ENCODE measurements at places on chromosomes 12 and 14. TPM values are rescaled to one million over a fixed set of nuclear protein-coding genes. Genes with fewer than 3 reads are reported as not detected.

GRCh38 chr14:54637270-54638134, 70.6 kb downstream of the SAMD4A start:
- no peak overlapping the region for H3K27ac ChIP-seq
- peaks cover 6% of the 10 kb centered on the region for H3K4me1 ChIP-seq
- H3K27me3 ChIP-seq, result no peaks in the 10 kb centered on the region
- no peak overlapping the region for H3K4me3 ChIP-seq
- H3K36me3 ChIP-seq, result no peaks in the 10 kb centered on the region
- no peak for DNase-seq

SDSL gene
- total RNA-seq, result not detected

DNA sequence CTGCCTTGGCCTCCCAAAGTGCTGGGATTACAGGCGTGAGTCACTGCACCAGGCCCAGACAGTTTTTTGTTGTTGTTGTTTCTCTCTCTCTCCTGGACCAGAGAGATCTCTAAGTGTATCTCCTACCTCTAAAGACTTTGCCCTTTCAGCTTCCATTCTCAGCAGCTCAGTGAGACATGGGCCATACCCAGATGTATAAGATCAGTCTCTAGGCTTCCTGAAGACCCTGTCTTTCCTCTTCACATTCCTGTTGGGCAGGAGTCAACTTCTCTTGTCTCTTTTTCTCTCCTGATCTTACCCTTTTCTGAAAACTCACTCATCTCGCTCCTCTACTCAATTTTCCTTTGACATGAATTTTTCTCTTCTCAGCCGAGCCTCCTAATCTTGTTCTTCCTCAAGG, 42.0 kb downstream of the KCNK13 start:
- no peak overlapping the region for H3K27ac ChIP-seq
- no peak overlapping the region for H3K4me3 ChIP-seq
- DNase-seq, result no peak

DNA sequence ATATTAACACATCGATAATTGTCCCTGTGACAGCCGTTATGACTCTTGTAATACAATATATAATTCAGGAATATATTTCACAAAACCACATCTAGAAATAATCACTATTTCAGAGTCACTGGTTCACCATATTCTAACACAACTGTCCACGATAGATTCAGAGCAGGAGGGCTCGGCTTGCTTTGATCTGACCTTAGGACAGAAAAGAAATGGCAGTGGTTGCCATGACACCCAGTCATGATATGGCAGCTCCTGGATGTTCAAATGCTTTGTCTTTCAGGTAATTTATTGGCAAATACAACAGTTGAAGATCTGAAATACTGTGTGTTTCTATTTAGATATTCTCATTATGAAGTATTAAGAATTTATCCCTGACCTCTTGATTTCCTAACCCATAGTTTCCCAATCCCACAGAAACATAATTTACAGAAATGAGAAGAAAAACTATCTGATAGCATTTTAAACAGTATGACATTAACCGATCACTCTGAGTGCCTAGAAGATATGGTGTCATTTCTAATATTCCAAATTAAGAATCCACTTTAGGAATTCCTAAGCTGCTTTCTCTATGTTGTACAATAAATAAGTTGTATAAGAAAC, 116.4 kb downstream of the EPS8 start:
- no peaks in the 10 kb centered on the region for H3K36me3 ChIP-seq
- no peak overlapping the region for H3K4me3 ChIP-seq
- H3K4me1 ChIP-seq, result no peaks in the 10 kb centered on the region
- no peak overlapping the region for H3K27ac ChIP-seq
- no peak for DNase-seq
- H3K27me3 ChIP-seq, result no peaks in the 10 kb centered on the region

GALNT4 gene
- total RNA-seq, result 3.4 TPM

BDKRB2 gene
- total RNA-seq, result 0.10 TPM

DNA sequence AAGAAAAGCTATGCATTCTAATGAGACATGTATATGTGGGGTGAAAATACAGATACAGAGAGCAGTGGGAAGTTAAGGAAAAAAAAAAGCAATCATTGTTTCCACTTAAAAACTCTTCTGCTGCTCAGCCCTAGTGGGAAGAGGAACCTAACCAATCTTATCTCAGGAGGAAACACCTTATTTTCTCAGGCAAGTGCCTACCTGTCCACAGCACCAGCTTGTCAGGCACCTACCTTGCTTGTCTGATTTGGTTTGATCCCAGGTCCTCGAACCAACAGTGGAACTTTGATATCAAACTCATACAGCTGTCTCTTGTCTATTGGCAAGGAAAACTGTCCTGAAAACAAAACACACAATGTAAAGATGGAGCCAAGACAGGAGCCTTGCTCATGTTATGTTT, 22.4 kb downstream of the GNS start:
- H3K4me1 ChIP-seq, result peaks cover 18% of the 10 kb centered on the region
- peaks cover 35% of the 10 kb centered on the region for H3K36me3 ChIP-seq
- no peaks in the 10 kb centered on the region for H3K27me3 ChIP-seq
- no peak for DNase-seq
- no peak overlapping the region for H3K27ac ChIP-seq
- H3K4me3 ChIP-seq, result no peak overlapping the region

DNA sequence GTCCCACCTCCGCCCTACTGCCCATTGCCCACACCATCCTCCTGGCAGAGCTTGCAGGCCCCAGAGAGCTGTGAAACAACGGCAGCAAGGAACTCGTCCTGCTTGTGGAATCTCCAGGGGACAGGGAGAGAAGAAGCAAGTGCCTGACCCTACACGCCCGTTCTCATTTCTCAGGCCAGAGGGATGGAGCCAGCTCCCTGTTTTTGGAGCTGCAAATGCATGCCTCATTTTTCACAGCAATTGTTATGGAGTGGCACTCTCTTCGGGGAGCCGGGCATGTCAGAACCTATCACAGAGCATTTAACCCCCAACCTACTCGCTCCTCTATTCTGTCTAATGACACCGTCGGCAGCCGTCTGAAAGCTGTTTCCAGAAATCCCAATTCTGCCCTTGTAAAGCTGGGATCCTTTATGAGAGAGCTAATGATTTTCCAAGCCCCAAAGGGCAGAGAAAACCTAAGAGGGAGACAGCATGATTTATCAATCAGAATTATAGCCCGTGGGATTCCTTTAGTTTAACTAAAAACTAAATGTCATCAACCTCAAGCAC, 222.3 kb upstream of the NOS1 start:
- no peaks in the 10 kb centered on the region for H3K4me1 ChIP-seq
- H3K27ac ChIP-seq, result no peak overlapping the region
- no peaks in the 10 kb centered on the region for H3K36me3 ChIP-seq
- no peak for DNase-seq
- H3K4me3 ChIP-seq, result no peak overlapping the region
- H3K27me3 ChIP-seq, result peaks cover 16% of the 10 kb centered on the region

AJUBA gene
- 2.8 TPM for total RNA-seq

DNA sequence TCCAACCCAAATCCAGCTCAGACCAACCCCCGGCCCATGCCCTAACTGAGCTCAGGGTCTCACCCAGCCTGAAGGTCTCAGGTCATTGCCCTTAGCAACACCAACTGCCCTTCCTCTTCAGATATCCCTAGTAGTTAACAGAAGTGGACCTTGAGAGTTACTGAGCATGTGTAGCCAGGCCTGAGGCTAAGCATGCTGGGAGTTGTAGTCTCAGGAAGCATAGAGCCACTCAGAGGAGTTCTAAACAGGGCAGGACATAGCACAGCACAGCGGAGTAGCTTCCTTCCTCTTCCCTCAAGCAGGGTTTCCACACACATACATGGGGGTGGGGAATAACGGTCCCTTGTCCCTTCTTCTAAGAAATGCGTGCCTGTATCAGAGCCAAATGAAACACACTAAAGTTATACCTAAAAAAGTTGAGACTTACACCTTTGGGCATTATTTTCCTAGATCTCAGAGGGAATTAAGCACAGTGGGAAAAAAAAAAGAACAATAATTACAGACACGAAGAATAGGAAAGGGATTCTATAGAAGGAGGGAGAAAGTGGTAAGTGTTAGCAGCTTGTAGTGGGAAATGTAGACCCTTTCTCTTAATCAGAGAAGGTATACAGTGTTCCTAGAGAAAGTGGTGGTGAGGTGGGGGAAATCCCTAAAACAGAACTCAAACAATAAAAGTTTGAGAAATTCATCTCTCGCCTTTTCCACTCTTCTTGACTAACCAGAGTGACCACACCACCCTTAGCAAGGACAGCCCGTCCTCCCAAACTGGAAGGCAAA, 4.4 kb downstream of the KMT2D start:
- DNase-seq, result peak; percentile 71
- H3K36me3 ChIP-seq, result peaks cover 20% of the 10 kb centered on the region
- peak overlapping the region; percentile 25 for H3K27ac ChIP-seq
- H3K4me3 ChIP-seq, result peak overlapping the region; percentile 93
- H3K27me3 ChIP-seq, result no peaks in the 10 kb centered on the region
- peaks cover 47% of the 10 kb centered on the region for H3K4me1 ChIP-seq

DNA sequence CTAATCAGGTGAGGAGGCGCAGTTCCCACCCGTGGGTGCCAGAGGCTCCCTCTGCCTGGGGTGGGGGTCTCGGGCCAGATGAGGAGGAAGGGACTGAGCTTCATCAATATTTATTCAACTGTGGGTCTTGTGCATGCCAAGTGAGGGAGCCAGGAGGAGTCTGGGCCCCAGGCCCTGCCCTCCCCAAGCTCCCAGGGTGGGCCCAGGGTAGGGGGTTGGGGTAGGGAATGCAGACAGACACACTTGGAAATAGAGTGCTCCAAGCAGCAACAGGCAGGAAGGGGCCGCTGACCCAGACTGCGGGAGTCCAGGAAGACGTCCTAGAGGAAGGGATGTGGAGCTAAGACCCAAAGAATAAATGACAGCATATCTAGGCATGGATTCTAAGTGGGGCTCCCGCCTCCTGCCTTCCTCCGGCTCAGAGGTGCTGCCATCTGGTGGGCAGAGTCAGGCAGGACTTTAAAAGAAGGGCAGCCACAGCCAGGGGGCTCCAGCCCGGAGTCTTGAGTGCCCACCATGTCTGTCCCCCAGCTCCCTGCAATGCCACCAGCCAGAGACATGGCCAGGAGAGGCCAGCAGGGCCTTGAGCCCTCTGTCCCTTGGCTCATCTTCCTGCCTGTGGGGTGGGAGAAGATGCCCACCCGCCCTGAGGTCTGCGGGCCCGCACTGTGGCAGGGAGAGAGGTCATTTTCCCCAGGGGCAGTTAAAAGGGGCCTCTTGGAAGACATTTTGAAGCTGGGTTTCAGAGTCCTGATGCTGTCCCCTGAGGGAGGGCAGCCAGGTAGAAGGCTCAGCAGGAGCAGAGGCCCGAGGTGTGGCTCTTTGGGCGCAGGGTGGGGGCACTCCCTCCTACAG, 70.1 kb downstream of the PHETA1 start:
- H3K36me3 ChIP-seq, result no peaks in the 10 kb centered on the region
- DNase-seq, result peak; percentile 62
- no peak overlapping the region for H3K27ac ChIP-seq
- no peaks in the 10 kb centered on the region for H3K4me1 ChIP-seq
- H3K27me3 ChIP-seq, result no peaks in the 10 kb centered on the region

DNA sequence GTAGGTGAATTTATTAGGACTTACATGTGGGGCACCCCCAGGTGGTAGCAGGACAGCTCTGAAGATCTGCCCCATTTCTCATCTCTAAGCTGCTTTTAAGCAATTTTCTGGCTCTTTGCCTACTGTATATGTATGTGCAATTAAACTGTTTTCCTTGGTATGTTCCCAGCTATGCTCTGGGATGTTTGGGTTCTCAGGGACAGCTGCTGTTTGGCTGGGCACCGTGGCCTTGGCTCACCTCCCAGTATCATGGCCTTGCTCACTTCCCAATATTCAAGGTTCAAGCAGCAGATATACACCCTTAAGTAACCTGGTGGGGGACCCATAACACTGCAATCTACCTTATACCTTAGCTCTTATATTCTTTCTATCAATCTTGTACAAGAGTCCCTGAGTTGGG, 53.7 kb upstream of the KITLG start:
- no peaks in the 10 kb centered on the region for H3K36me3 ChIP-seq
- no peak overlapping the region for H3K4me3 ChIP-seq
- H3K4me1 ChIP-seq, result no peaks in the 10 kb centered on the region
- no peak overlapping the region for H3K27ac ChIP-seq

- H3K36me3 ChIP-seq, result no peaks in the 10 kb centered on the region
- no peaks in the 10 kb centered on the region for H3K4me1 ChIP-seq
These were observed 96.2 kb downstream of the FIGNL2 start for GRCh38 chr12:51752234-51752889.

DNA sequence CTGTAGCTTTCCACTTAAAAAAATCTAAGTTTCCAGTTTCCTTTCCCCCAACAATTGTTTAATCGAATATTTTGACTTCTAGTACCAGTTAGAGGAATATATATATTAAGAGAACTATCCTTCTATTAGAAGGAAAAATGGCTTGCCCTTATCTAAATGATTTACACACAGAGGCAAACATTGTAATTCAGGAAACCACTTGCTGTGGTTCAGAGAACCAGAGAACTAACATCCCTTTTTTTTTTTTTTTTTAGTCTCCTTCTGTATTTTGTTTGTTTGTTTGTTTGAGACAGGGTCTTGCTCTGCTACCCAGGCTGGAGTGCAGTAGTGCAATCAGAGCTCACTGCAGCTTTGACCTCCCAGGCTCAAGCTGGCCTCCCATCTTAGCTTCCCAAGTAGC, 746.6 kb downstream of the VRK1 start:
- H3K36me3 ChIP-seq, result no peaks in the 10 kb centered on the region
- DNase-seq, result no peak
- no peak overlapping the region for H3K4me3 ChIP-seq
- H3K27ac ChIP-seq, result no peak overlapping the region
- no peaks in the 10 kb centered on the region for H3K27me3 ChIP-seq

CCDC196 gene
- total RNA-seq, result not detected

GRCh38 chr12:38490941-38491340, 174.4 kb downstream of the ALG10B start:
- no peak overlapping the region for H3K4me3 ChIP-seq
- DNase-seq, result no peak
- no peaks in the 10 kb centered on the region for H3K27me3 ChIP-seq
- H3K4me1 ChIP-seq, result no peaks in the 10 kb centered on the region
- no peaks in the 10 kb centered on the region for H3K36me3 ChIP-seq

GRCh38 chr14:92960706-92961566, 38.0 kb downstream of the CHGA start:
- no peak overlapping the region for H3K27ac ChIP-seq
- no peaks in the 10 kb centered on the region for H3K36me3 ChIP-seq
- no peaks in the 10 kb centered on the region for H3K27me3 ChIP-seq
- DNase-seq, result no peak

PRR4 gene
- not detected for total RNA-seq

- H3K27ac ChIP-seq, result no peak overlapping the region
- DNase-seq, result no peak
- no peaks in the 10 kb centered on the region for H3K27me3 ChIP-seq
- H3K36me3 ChIP-seq, result no peaks in the 10 kb centered on the region
- H3K4me1 ChIP-seq, result no peaks in the 10 kb centered on the region
- H3K4me3 ChIP-seq, result no peak overlapping the region
These were observed 209.4 kb upstream of the USP15 start for GRCh38 chr12:62050785-62051184.

GRCh38 chr14:80956922-80957321, 1.5 kb downstream of the TSHR start:
- H3K36me3 ChIP-seq, result no peaks in the 10 kb centered on the region
- no peak overlapping the region for H3K27ac ChIP-seq
- peaks cover 37% of the 10 kb centered on the region for H3K4me1 ChIP-seq
- H3K4me3 ChIP-seq, result no peak overlapping the region
- H3K27me3 ChIP-seq, result peaks cover 8% of the 10 kb centered on the region
- DNase-seq, result no peak

- DNase-seq, result no peak
- no peak overlapping the region for H3K27ac ChIP-seq
- H3K36me3 ChIP-seq, result peaks cover under 1% of the 10 kb centered on the region
- H3K4me3 ChIP-seq, result no peak overlapping the region
These were observed 4.6 kb upstream of the SELPLG start for GRCh38 chr12:108638141-108638827.

- H3K36me3 ChIP-seq, result no peaks in the 10 kb centered on the region
- no peak overlapping the region for H3K4me3 ChIP-seq
- H3K27ac ChIP-seq, result no peak overlapping the region
These were observed 101.0 kb downstream of the RTN1 start for GRCh38 chr14:59769586-59769985.
